Ovary (tissue), 10 donors: ENCODE measurements at places on chromosomes 16 and 17. TPM values are rescaled to one million over a fixed set of nuclear protein-coding genes. Genes with fewer than 3 reads are reported as not detected.

- DNase-seq: no peak
Measured at GRCh38 chr17:40175928-40176753, 1.1 kb upstream of the RAPGEFL1 start.

GRCh38 chr17:80478487-80479245 lies 2.3 kb upstream of the NPTX1 start:
- DNase-seq: no peak

DNA sequence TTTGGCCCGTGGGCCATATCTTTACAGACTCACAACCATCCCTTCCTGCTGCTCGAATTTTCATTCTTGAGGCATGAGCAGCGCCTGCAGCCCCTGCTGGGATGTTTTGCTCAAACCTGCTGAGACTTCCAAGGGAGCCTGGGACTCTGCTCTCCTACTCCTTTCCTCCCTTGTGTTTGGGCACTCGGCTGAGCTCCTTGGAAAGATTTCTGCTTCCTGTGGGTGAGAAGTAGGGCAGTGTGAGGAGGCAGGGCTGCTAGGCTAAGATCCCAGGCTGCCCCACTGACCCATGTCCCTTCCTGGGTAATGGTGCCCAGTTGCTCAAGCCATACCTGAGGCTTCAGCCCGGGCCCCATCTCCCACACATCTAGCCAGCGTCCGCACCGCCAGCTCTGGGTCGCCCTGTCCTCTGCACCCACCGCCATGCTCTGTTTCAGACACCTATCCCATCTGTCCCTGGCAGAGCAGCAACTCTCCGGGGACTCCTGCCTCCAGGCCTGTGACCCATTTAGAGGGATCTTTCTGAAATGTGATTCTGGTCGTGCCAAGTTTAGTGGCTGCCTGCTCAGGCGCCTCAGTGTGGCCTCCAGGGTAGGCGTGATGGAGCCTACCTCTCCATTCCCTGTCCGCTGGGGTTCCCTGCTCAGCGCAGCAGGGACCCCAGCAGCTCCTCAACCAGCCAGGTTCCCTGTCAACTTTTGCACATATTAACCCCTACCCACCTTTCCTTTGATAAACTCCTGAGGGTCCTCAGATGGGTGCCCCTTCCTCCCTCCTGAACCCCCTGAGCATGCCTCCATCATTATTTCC lies 190.1 kb downstream of the CCDC182 start:
- no peak for DNase-seq

DNA sequence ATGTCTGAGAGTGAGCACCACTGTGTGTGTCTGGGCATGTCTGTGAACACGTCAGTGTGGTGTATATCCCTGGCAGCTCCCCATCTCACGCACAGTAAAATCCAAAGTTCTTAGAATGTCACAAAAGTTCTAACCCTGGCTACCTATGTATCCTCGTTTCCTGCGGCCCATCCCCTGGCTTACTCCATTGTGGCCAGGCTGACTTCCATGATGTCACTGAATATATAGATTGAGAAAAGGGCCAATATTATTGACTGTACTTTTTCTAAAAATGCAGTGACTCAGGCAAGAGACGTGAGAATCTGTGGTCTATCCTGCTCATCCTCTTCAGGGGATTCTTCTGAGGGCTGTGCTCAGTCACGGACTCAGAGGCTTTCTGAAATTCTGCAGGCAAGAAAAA lies 963 bp upstream of the METTL22 start:
- DNase-seq: no peak

The ZSWIM7 gene
- 34.7 TPM for polyA plus RNA-seq
